ENCODE measurements at places on chromosomes 13 and 19. TPM values are rescaled to one million over a fixed set of nuclear protein-coding genes. Genes with fewer than 3 reads are reported as not detected.

GNG7 gene
- polyA plus RNA-seq = 3.0 TPM

ZNF99 gene
- polyA plus RNA-seq = not detected

KIR3DL2 gene
- polyA plus RNA-seq = not detected

SRRM5 gene
- polyA plus RNA-seq = not detected

DKKL1 gene
- 2.8 TPM for polyA plus RNA-seq

FFAR3 gene
- not detected for polyA plus RNA-seq

ZNF234 gene
- 14.2 TPM for polyA plus RNA-seq

RASIP1 gene
- 0.26 TPM for polyA plus RNA-seq

BEST2 gene
- not detected for polyA plus RNA-seq

DLL3 gene
- polyA plus RNA-seq = 34.4 TPM

CBY2 gene
- not detected for polyA plus RNA-seq

GDF15 gene
- polyA plus RNA-seq = 1.6 TPM

SOX1 gene
- 18.5 TPM for polyA plus RNA-seq

CLDN10 gene
- polyA plus RNA-seq = not detected

CYP4F22 gene
- not detected for polyA plus RNA-seq

LILRB5 gene
- not detected for polyA plus RNA-seq

KIR2DL3 gene
- not detected for polyA plus RNA-seq

NCCRP1 gene
- polyA plus RNA-seq = not detected

TMEM150B gene
- polyA plus RNA-seq = not detected

SULT2B1 gene
- polyA plus RNA-seq = not detected

CLEC17A gene
- not detected for polyA plus RNA-seq

DAND5 gene
- not detected for polyA plus RNA-seq

Data from neural cell (in vitro differentiated cells).